ENCODE measurements at places on chromosomes 7 and 10.

DNA sequence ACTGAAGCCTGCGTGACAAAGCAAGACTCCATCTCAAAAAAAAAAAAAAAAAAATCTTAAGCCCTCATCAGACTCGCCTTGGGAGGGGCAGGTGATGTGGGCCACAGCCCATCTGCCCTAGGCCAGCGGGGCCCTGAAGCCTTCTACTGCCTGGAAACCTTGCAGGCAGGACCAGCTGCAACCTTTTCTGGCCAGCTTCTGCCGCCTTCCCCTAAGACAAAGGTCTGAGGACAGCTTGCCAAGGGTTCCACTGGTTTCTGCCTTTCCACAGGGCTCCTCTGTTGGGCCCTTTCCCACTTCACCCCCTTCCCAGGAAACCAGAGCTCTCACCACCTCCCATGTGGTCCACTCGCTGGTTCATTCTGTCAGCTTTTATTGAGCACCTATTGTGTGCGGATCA is 35.2 kb downstream of the UBTD1 start:
- DNase-seq: no peak

GRCh38 chr10:112512294-112512693 is 65.3 kb downstream of the VTI1A start:
- DNase-seq: no peak

DNA sequence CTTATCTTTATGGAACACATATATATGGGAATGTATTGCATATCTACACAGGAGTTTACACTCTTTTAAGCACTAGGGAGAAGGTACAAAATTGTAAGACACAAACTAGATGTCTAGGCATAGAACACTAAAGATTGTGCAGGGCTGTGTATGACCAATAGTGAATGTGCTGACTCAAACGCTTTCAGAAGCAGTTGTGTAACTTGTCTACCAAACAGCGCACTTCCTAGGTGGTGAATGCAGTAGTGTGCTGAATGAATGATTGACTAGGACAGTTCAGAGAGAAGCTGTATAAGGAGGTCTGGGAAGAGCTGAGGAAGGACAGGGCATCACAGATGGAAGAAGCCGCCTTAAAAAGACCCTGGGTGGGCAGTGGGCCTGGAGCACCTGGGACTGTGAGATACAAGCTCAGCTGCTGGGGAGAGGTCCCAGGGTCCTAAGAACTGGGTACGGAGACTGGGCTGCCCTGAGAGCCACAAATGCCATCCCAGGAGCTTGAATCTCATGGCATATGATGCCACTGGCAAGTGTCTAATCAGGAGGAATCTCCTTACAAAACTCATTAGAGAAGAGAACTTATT is 14.2 kb downstream of the CLRN3 start:
- DNase-seq: no peak

DNA sequence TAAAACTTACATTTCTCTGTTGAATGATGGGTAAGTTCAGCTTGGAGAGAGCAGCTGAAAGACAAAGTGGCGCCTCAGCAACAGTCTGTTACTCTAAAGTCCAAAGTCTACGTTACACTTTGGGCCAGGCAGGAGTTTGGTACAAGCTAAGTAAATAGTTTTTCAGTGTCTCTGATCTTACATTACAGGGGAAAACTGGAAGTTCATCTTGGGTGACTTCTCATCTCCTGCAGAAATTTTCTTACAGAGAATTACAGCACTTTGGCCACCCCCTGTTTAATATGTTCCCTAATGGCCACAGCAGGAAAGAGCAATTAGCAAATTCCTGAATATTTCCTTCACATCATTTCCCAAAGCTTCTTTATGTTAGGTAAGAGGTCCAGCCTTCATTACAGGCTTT is 67.1 kb downstream of the ABCC2 start:
- DNase-seq: no peak

GRCh38 chr10:22810643-22811465 is 96.5 kb upstream of the PIP4K2A start:
- DNase-seq: no peak

DNA sequence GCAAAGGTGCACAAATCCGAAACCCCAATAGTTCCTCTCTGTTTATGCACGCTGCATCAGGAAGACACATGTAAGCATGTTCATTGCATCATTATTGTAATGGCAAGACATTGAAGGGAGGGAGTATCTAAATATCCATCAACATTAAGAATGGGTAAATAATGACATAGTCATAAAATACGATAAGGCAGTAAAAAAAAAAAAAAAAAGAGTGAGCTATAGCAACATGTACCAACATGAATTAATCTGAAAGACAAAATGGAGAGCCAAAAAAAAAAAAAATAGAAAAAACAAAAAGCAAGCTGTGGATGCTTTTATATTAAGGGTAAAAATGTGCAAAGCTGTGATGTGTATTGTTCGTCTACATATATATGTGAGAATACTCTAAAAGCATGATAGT is 70.2 kb upstream of the ABLIM1 start:
- no peak for DNase-seq

DNA sequence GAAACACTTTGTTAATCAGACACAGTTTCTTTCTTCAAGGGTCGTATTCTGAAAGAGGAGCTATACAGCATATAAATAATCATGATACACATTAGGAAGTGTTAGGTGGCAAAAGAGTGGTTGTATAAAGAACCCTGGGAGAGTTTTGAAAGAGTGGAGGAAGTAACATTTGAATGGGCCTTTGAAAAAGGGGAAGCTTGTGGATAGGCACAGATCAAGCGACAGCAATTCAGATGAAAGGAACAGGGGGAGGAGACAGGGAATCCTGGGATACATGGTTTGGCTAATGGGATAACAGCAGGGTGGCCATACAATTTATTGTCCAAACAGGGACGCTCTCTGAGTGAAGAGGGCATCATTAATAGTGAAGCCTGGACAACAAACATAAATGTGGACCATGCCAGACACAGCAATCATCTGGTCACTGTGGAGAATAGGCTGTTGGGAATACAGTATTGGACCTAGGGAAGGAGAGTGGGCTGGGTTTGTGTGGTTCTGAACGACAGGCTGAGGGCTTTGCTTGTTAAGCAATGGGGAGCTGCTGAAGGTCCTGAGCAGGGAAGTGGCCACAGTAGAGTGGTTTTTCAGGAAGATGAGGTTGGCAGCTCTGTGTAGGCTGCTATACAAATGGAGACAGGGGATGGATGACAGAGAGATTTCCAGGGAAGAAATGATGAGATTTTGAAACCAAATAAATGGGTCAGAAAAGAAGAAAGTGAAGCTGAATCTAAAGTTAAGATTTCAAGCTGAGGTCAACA is 75.9 kb downstream of the ICA1 start:
- DNase-seq: no peak

DNA sequence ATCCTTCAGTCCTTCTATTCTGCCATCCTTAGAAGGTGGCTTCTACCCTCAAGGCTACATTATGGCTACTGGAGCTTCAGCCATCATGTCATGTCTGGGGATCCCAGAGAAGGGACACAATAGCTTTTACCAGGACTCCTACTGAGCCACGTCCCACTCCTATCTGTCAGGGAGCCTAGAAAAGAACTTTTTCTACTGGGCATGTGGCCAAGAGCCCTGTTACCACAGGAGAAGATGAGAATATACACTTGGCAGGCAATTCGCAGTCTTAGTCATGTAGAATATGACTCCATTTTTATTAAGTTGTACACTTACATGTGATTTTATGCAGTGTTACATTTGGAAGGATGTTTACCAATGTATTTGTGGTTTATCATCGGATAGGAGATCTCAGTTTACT is 64.6 kb upstream of the KCNMA1 start:
- no peak for DNase-seq

DNA sequence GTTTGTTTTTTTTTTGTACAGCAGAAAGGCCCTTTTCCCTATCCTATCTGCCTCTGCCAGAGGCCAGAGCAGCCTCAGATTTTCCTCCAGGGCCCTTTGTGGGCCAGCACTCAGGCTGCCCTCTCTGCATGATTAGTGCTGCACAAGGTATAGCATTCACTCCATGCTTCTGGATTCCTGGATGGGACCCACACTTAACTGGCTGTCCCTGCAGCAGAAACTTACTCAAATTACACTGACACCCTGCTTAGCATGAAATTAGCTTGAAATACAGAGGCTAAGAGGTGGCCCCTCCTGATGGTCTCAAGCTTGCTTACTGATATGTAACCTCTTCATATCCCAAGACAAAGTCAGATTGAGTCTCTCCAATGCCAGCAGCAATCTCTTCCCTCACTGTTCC is 239.3 kb downstream of the SORCS1 start:
- no peak for DNase-seq

DNA sequence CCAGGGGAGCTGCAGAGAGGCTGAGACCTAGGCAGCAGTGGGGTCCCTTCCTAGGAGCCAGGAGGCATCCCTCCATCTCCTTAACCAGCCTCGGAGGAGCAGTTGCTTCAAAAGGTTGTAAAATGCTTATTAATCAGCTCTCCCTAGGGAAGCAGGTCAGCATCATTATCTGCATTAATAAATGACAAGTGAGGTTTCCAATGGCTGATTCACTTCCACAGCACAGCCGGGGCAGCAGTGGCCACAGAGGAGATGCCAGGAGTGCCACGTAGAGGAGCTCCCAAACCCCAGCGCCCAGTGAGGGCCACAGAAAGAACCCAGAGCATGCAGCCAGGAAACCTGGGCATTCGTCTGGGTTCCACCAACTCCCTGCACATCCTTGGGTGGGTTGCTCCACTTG is 8.2 kb upstream of the NPFFR1 start:
- DNase-seq: no peak

DNA sequence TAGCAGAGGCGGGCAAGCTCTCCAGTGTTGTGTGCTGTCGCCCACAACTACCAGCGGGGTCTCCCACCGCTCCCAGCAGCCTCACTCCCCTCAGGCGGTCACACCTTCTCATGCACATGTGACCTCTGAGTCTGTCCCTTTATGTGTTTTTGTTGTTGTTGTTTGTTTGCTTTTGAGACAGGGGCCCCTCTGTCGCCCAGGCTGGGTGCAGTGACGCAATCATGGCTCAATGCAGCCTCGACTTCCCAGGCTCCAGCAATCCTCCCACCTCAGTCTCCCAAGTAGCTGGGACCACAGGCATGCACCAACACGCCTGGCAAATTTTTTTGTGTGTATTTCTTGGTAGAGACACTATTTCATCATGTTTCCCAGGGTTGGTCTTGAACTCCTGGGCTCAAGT is 1.5 kb downstream of the CPSF4 start:
- no peak for DNase-seq

DNA sequence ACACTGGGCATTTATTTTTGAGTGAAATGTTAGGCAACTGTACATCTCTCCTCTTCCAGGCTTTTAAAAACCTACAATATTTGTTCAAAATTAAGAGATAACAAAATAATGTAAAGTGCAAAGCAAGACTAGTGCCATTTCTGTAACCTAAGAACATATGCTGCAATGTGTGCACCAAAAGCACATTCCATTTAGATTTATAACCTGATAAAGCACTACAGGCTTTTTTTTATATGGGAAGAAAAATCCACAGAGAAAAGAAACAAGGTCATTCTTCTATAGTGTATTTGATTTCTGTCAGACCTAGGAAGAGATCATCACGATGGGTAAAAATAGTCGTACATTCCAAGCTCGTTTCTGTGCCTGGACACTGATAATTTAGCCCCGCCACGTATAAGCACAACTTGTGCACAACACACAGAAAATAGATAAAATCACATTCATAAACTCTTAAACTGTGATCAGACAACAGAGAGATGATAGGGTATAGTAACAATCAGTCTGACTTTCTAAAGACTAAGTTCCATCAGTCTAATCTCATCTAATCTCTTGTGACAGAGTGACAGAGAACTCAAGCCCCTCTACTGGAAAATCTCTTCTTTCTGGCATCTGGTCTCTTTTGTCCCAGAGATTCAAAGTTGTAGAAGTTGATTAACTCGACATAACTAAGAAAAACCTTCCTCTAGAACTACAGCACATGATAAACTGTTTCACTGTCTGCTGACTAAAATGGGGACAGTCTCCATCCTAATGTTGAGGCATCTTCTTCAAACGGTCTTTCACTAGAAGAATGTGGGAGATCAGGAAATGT is 6.7 kb downstream of the LAMB1 start:
- DNase-seq: no peak

DNA sequence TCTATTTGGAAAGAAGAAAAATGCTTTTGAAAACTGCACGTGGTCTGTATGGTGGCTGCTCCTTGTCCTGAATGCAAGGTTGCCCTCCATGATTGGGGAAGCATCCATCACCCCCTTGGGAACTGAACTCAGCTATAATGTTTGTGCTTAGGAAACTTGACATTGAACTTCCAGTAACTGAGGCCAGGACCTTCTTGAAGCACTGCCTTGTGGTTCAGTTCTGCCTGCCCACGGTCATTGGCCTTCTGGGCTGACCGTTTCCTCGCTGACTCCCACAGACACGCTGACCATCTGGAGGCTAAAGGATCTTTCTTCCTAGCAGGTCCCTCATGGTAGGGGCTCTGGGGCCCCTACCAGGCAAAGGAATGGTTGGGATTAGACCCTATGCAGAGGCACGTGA is 247.8 kb downstream of the CAMK1D start:
- DNase-seq: no peak

DNA sequence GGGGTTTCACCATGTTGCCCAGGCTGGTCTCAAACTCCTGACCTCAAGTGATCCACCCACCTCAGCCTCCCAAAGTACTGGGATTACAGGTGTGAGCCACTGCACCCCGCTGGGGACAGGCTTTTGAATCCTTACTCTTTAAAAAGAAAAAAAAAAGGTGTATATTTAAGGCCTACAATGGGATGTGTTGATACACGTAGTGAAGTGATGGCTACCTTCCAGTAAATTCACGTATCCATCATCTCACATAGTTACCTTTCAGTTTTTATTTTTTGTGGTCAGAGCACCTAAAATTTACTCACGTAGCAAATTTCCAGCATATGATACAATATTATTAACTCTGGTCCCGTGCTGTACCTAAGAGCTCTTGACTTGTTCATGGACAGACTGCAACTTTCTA is 119.5 kb upstream of the INSYN2A start:
- no peak for DNase-seq

- DNase-seq: no peak
These were observed 77.4 kb downstream of the ATXN7L1 start for GRCh38 chr7:105799006-105799405.

DNA sequence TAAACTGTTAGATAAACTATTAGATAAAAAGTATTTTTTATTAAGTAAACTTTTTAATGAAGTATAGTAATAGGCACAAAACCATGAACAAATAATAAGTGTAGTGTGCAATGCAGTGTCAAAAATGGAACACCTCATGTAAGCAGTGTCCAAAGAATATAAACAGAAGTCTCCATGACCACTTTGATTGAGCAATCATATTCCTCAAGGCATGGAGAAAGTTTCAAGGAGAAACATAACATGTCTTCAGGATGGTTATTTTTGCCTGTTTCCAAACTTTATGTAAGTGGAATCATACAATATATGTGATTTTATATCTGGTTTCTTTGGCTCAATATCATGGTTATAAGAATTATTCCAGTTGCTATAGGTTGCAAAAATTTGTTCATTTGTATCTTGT is 6.1 kb upstream of the RELN start:
- DNase-seq: no peak

GRCh38 chr10:89092981-89093380 is 102.4 kb downstream of the FAS start:
- DNase-seq: no peak

Data from activated CD8-positive, alpha-beta T cell treated with anti-CD3 and anti-CD28 coated beads, Interleukin-2, amount 10 ng/mL, durations not matched to agents 7 days and 5 days (primary cell).